ENCODE measurements at places on chromosomes 4 and X. TPM values are rescaled to one million over a fixed set of nuclear protein-coding genes. Genes with fewer than 3 reads are reported as not detected.

The MAGEA1 gene
- not detected for total RNA-seq

The EDNRA gene
- total RNA-seq = 41.8 TPM

The DKK2 gene
- 28.2 TPM for total RNA-seq

The TSPAN7 gene
- 25.6 TPM for total RNA-seq

The SCFD2 gene
- 16.2 TPM for total RNA-seq

The MAGEA8 gene
- not detected for total RNA-seq

The EVC gene
- 19.8 TPM for total RNA-seq

The TMSB15A gene
- total RNA-seq = 6.3 TPM

The CDX4 gene
- total RNA-seq = not detected

The SPRY1 gene
- 77.8 TPM for total RNA-seq

The TMEM33 gene
- 16.2 TPM for total RNA-seq

The PRR32 gene
- 53.2 TPM for total RNA-seq

The LGI2 gene
- total RNA-seq = 1.6 TPM

The SNCA gene
- 83.0 TPM for total RNA-seq

The FAAH2 gene
- total RNA-seq = not detected

The NSG1 gene
- 1.0 TPM for total RNA-seq

The ARHGEF9 gene
- total RNA-seq = 16.2 TPM

The NWD2 gene
- total RNA-seq = not detected

The EREG gene
- total RNA-seq = not detected

The CDS1 gene
- total RNA-seq = 0.52 TPM

The AADAT gene
- 2.1 TPM for total RNA-seq

The SSX3 gene
- not detected for total RNA-seq

The MTMR8 gene
- total RNA-seq = 2.6 TPM

The CXorf65 gene
- not detected for total RNA-seq

The CENPVL1 gene
- total RNA-seq = not detected

The ENOX2 gene
- 11.5 TPM for total RNA-seq

The LRAT gene
- total RNA-seq = under 0.01 TPM

The NAA10 gene
- 13.6 TPM for total RNA-seq

The NMU gene
- total RNA-seq = not detected

The ZFP42 gene
- total RNA-seq = not detected

The NDP gene
- 2.1 TPM for total RNA-seq

The RNF175 gene
- not detected for total RNA-seq

The IL2RG gene
- total RNA-seq = 1.0 TPM

The CXorf49 gene
- not detected for total RNA-seq

The LRP2BP gene
- total RNA-seq = 4.7 TPM

The MXRA5 gene
- total RNA-seq = 34.4 TPM

The PARM1 gene
- 28.7 TPM for total RNA-seq

The SYP gene
- 1.0 TPM for total RNA-seq

The CD38 gene
- 1.0 TPM for total RNA-seq

The RAB40A gene
- total RNA-seq = 0.52 TPM

The ZBTB49 gene
- 4.2 TPM for total RNA-seq

The STS gene
- 4.7 TPM for total RNA-seq

The CLDN22 gene
- total RNA-seq = not detected

The PRDM5 gene
- 61.1 TPM for total RNA-seq

The LAMP2 gene
- total RNA-seq = 83.0 TPM

The RHOH gene
- 1.0 TPM for total RNA-seq

The KLF8 gene
- total RNA-seq = 2.6 TPM

The MAGEB2 gene
- total RNA-seq = not detected

The TASL gene
- total RNA-seq = 0.52 TPM

The KCTD8 gene
- not detected for total RNA-seq

The MAGEE1 gene
- total RNA-seq = 1.6 TPM

The POU4F2 gene
- total RNA-seq = not detected

The CABS1 gene
- total RNA-seq = not detected

The LONRF3 gene
- 3.7 TPM for total RNA-seq

The RAI2 gene
- total RNA-seq = 0.52 TPM

The FGA gene
- 3.7 TPM for total RNA-seq
